CD8-positive, alpha-beta memory T cell (primary cell): ENCODE measurements at places on chromosomes 7 and 10.

GRCh38 chr10:29266641-29267040 is 22.2 kb upstream of the LYZL1 start:
- DNase-seq, result no peak

DNA sequence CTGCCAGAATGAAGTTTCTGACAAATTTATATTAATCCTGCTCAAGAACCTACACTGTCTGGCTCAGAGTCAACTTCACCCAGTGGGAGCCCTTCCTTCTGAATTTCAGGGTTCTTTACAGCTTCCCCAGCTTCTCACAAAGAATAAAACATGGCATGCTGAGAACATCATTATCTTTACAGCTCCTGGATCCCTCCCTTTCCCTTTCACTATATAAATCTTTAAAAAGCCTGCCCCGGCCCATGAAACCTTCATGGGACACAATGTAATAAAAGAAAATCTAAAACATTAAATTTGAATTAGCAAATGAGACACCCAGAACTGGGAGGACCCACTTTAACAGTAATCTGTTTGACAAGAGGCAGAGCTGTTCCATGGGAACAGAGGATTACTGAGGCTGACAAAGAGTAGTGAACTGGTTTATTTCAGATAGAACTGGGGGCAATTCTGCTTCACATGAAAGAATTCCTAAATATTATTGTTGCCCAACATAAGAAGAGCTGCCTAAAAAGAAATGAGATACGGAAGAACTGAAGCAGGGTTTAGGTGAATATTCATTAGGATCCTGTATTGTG is 222.8 kb downstream of the THSD7A start:
- DNase-seq, result no peak

GRCh38 chr7:129955993-129956543 is 3.3 kb upstream of the UBE2H start:
- no peak for DNase-seq

GRCh38 chr10:99389729-99390480 is 40.5 kb downstream of the GOT1 start:
- DNase-seq, result no peak

DNA sequence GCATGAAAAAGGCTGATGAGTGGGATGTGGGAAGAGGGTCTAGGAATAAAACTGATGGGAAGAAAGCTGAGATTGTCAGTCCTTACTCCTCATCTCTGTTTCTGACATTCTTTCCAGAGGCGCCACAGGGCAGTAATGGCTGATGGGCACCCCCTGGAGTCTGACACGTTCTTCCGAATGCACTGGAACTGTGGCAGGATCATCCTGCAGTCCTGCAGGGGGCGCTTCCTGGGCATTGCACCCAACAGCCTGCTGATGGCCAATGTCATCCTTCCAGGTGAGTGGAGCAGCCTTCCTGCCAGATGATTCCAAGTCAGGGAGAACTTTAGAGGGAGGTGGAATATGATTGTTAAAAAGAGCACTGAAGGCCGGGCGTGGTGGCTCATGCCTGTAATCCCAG is 4.8 kb downstream of the FSCN3 start:
- DNase-seq, result no peak

GRCh38 chr7:1108264-1108920 is 20.5 kb downstream of the GPER1 start:
- DNase-seq, result no peak

DNA sequence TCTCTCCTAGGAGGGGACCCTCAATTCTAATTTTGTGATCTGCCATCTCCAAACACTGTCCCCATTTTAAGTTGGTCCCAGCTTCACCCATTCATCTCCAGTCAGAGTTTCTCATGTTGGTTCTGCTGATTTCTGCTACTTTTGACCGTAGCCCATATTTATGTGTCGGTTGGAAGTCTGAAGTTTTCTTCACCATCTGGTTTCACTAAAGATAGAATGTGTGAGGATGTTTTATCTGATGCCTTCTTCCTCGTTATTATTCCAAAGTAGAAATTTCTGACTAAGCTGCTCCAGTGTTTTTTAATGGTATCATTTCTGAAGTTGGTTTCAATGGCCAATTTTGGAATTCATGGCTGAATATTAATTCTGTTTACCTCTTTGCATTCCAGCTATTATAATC is 21.3 kb upstream of the IFIT2 start:
- no peak for DNase-seq

- no peak for DNase-seq
Measured at GRCh38 chr10:73653701-73654100, 2.1 kb downstream of the SYNPO2L start.

- no peak for DNase-seq
Measured at GRCh38 chr7:73991522-73992100, 36.4 kb upstream of the ELN start.

DNA sequence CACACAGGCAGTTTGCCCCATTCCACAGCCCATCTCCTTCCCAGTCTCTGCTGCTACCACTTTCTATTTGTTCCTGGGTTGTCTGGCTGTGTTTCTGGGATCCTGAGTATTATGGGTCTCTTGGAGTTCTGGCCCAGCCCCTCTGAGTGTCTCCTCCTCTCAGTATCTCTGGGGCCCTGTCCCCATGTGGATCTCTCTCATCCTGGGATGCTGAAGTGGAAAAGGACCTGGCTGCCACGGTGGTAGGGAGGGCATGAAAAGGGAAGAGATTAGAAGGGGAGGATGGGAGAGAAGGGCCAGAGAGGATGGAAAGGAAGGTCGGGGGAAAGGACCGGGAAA is 54.5 kb upstream of the LBX1 start:
- DNase-seq, result no peak

DNA sequence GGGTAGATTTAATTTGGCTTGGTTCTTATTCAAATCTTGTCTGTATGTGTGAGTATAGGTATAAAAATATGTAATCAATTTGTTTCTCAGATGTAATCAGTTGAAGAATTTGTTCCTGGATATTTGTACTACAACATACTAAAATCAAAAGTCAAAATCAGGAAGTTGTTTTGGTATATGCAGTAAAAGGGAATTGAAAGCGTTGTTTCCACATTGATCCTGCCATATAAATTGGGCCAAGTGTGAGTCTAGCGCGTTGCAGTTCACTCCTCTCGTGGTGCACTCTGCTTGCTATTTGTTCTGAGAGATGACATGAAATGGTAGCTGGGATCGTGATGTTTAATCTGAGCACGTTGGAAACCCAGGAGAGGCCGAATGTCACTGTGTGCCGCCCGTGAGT is 55.9 kb downstream of the SHH start:
- no peak for DNase-seq

DNA sequence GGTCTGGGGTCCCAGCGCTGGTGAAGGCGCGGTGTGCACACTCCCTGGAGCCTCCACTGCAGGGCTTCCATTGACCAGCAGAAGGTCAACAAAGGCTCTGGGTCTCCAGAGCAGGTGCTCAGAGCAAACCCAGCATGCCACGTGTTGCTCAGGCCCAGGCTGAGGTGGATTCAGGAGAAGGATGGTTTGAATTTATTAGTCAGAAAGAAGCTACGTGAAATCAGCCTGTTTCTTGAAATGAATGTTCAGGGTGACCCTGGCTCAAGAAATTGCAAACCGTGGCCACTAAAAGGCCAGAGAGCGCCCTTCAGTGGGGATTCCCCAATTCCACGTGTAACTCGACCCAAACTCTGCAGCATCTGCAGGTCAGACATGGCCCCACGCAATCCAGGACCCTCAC is 82.7 kb upstream of the PFKP start:
- no peak for DNase-seq
